ENCODE measurements at places on chromosomes 12 and 14.

DNA sequence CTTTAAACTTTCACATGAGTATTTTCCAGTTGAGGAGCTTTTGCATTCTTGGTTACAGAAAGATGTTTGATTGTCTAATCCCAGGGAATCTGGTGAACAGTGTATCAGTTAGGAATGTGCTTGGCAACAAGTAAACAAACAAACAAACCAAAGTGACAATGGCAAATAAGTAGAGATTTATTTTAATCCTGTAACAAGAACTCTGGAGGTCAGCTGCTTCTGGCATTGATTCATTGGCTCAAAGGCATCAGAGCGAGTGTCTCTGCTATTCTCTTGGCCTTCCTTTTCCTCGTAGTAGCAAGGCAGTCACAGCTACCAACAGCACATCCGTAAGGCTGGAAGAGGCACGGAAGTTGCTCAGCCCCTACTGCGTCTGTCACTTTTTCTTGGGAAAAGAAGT, 37.2 kb downstream of the CRADD start:
- no peak for DNase-seq

DNA sequence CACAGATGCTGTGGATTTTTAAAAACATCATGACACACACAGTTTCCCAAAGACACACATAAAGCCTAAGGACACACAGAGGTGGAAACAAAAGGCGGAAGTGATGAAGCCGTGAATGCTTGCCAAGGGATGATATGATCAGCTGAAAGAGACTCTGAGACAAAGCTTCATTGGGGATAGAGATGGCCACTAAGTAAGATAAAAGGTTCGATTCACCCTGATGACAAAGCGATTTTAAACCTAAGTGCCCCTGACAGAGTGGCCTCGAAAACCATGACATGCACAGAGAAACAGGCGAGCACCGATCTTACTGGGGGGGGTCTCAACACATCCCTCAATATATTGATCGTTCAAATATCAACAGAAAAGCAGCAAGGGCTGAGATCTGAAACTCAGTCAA, 20.3 kb upstream of the EIF5 start:
- DNase-seq, result no peak

- DNase-seq, result no peak
Measured at GRCh38 chr14:64630778-64631177, 73.4 kb upstream of the PLEKHG3 start.

GRCh38 chr12:15181017-15181683, 40.1 kb downstream of the RERG start:
- DNase-seq, result no peak

DNA sequence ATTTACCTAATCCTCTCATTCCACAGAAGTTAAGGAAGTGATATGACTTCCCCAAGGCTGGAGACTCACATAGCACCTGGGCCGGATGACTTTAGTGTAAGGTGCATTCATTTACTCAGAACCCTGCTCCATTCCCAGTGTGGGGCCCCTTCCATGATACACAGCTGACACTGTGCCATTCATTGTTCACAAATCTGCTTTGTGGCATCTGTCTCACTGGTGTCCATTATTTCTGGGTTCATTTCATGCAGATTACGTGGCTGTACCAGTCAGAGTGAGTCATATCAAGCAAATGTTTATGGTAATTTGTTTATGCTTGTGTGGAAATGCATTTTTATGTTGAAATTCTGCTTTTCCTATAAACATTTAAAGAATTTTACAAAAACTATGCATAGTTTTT, 5.2 kb downstream of the ANO4 start:
- DNase-seq, result no peak

GRCh38 chr12:54300732-54301427, at the start of gene NFE2:
TSS of gene NFE2 (minus strand) at chr12:54301015. CDS start at chr12:54295248, 5,767 bp downstream.
- DNase-seq, result peak; percentile 62

- DNase-seq, result no peak
Measured at GRCh38 chr14:92755495-92755894, 7.1 kb upstream of the LGMN start.

DNA sequence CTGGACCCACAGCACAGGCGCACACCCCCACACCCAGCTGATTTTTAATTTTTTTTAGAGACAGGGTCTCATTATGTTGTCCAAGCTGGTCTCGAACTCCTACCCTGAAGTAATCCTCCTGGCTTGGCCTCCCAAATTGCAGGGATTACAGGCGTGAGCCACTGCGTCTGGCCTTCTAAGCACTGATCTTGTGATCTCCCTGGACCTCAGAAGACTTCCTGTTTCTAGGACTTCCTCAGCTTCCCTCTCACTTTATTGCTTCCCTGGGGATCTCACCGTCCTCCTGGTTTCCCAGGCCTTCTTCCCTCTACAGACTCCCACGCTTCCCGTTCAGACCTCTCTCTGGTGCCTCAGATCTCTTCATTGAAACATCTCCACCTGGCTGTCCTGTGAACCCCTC, 13.8 kb downstream of the ZNF839 start:
- no peak for DNase-seq

DNA sequence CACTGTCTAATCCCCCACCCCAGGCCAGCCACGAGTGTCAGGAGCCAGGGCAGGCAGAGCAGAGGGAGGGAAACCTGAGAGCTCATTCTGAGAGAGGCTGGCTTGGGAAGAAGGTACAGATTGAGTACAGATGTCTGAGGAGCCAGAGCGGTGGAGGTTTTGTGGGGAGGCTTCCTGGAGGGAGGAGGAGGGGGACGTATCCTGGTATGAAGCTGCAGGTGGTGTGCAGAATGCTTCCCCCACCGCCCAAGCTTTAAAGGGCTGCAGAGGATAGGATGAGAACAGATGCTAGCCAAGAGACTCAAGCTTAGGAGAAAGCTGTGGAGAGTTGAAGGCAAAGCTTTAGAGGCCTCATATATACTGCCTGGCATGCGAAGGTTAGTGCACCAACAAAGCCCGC, 3.2 kb upstream of the TAMALIN start:
- no peak for DNase-seq

- no peak for DNase-seq
Measured at GRCh38 chr14:89386212-89386886, 30.7 kb downstream of the FOXN3 start.

- DNase-seq, result no peak
Measured at GRCh38 chr14:75379246-75379929, 48.4 kb upstream of the JDP2 start.

- no peak for DNase-seq
Measured at GRCh38 chr12:102653406-102653805, 173.0 kb upstream of the IGF1 start.

GRCh38 chr12:23950210-23950774, 822 bp upstream of the SOX5 start:
- DNase-seq, result peak; percentile 17

DNA sequence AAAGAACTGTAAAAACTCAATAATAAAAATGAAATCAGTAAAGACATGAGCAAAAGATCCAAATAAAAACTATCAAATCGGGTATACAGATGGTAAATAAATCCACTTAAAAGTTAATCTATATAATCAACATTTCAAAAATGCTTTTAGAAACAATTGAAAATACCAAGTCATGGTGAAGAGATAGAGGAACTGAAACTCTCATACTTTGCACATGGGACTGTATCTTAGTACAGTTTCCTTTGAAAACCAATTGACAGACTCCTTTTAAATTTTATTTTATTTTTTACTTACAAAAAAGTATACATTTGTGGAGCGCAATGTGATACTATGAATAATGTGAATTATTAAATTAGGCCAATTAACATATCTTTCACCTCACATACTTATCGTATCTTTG, 98.6 kb upstream of the FAR2 start:
- DNase-seq, result no peak

DNA sequence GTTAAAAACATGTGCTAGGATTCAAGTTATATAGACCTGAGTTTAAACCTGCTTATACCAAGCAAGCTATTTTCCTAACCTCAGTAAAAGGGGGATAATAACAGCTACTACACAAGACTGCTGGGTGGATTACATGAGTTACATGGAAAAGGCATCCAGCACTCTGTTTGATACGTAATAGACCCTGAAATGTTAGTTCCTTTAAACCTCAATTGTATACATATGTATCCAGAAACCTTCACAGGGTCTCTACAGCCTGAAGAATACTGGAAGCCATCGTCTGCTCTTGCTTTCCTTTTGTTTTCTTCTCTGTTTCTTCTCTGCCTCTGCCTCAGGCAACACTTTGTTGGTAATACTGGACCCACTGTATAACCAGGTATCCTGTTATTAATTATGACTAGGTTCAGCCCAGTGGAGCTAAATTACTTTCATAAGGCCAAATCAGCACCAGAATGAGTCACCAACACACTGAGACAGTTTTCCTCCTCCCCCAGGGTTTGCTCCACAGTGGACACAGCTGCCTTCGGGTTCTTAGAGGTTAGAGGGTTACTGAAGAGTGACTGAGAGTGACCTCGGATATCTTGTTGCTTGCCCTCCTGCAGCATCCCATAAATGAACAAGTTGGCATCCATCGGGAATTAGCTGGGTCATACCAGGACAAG, 127.1 kb downstream of the CAPZA3 start:
- DNase-seq, result no peak

DNA sequence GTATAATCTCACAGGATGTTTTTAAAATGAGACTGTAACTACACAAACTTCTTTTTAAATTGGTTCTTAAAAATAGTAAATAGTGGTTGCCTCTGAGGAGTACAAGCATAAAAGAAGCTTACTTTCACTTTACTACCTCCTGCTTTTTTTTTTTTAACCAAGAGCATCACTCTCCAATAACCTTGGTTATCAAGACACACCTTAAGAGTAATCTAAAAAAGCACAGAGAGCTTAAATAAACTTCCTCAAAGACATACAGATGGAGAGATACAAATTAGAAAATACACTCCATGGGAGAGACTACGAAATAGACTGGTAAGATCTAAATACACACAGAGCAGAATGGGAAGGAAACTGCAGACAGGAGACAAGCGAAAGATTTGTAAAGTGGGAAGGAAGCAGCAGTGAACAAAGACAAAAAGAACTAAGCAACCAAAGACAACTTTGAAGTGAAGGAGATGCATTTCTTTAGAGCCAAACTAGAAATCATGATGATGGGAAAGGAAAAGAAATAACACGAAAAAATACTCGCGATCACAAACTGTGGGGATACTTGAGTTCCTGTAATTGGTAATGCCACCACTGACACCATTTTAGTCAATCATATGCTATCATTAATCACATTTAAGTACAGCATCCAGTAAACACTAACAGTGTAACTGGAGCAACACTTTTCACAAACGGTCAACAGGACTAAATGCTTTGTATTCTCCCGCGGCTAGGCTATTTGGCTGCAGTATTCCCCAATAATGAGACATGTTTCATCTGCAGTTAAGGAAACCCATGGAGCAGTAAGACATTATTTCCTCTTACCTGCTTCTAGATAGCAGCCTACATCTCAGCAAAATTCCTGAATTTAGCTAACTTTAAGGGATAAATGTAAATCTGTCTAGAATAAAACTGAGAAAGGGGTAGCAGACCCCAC, 8.2 kb downstream of the SINHCAF start:
- no peak for DNase-seq

DNA sequence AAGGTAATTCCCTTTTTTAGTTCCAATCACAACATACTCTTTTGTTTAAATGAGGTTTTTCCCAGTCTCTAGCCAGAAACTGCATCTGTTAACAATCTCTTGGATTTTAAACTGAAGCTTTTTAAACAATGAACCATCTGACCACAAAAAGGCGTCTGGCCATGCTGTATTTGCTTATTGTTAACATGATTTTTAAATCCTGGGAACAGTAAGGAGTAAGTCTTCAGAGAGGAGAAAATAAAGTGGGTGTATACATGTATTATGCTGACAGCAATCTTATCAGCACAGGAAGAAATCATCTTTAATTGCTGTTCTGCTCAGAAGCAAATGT, 106.2 kb downstream of the DAAM1 start:
- DNase-seq, result no peak

GRCh38 chr12:76881142-76881541, 2.3 kb upstream of the CSRP2 start:
- no peak for DNase-seq

- peak; percentile 7 for DNase-seq
Measured at GRCh38 chr12:19273482-19274330, 144.2 kb downstream of the PLEKHA5 start.

GRCh38 chr14:95918466-95918865, 41.8 kb downstream of the TUNAR start:
- no peak for DNase-seq

- no peak for DNase-seq
Measured at GRCh38 chr12:67645126-67645525, 3.4 kb upstream of the DYRK2 start.

GRCh38 chr14:59871166-59871495, 555 bp upstream of the RTN1 start:
- DNase-seq, result no peak

DNA sequence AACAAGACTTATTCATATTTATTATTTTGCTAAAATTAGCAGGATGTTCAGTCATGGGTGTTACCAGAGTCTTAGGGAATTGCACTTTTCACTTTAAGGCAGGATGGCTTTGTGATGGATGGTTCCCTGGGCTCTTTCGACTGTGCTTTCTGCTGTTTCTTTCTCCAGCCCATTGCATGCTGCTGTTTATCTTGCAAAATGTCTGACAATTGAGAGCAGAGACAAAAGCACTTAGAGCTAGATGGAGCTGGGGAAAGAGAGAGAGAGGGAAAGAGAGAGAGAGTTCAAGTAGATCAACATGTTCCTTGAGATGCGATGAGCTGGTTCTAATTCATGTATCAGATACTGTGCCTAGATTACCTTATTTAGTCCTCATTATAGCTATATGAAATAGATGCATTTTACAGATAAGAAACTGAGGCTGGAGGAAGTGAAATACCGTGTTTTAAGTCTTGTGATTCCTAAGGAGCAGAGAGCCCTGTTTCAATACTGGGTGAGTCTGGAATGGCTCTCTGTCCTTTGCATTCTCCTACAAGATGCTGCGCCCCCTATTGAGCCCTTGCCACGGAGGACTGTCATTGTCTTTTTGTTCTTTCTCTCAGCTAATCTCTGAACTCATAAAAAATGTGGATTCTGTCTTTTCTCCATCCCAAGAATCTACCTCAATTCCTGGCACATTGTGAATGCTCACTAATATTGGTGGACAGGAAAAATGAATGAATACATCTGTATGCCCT, 227.9 kb downstream of the ALG10B start:
- DNase-seq, result peak; percentile 9

- DNase-seq, result no peak
Measured at GRCh38 chr14:91607322-91608047, 97.4 kb upstream of the PPP4R3A start.

DNA sequence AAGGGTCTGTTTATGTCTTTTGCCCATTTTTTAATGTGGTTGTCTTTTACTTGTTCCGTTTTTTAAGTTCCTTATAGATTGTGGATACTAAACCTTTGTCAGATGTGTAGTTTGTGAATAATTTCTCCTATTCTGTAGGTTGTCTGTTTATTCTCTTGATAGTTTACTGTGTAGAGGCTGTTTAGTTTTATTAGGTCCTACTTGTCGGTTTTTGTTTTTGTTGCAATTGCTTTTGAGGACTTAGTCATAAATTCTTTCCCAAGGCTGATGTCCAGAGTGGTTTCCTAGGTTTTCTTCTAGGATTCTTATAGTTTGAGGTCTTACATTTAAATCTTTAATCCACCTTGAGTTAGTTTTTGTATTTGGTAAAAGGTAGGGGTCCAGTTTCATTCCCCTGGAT, 33.9 kb downstream of the SLC39A9 start:
- no peak for DNase-seq
